ENCODE measurements at places on chromosomes 16 and 17. TPM values are rescaled to one million over a fixed set of nuclear protein-coding genes. Genes with fewer than 3 reads are reported as not detected.
A peak's percentile ranks its signal among the peaks of the same experiment; 100 is the strongest.

GRCh38 chr17:12545877-12546513 lies 119.7 kb upstream of the MYOCD start:
- peak; percentile 36 for DNase-seq

- no peak for DNase-seq
These were observed 97.5 kb downstream of the CHD9 start for GRCh38 chr16:53152329-53152728.

DNA sequence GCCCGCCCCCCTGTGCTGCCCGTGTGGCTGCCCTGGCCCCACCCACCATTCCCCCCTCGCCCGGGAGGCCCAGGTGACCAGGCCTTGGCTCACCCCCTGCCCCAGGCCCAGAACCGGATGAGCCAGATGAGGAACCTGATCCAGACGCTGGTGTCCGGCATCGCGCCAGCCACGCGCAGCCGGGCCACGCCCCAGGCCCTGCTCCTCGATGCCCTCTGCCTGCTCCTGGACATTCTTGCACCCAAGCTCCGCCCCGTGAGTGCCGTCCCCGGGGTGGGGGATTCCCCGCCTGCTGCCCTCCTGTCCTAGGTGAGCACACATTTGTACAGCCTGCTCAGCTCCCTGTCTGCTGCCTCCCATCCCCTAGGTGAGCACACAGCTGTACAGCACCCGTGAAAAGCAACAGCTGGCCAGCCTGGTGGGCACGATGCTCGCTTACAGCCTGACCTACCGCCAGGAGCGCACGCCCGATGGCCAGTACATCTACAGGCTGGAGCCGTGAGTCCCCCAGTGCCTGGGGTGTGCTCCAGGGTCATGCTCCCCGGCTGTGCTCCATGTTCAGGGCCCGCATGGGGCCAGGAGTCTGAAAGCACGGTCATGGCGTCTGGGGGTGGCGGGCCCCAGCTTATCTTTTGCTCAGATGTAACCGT lies 4.8 kb downstream of the GNG13 start:
- no peak for DNase-seq

GRCh38 chr17:68161644-68162428 lies 86.0 kb upstream of the AMZ2 start:
- DNase-seq: no peak

GRCh38 chr17:48553826-48554225 lies 8.9 kb upstream of the HOXB2 start:
- DNase-seq: no peak

DNA sequence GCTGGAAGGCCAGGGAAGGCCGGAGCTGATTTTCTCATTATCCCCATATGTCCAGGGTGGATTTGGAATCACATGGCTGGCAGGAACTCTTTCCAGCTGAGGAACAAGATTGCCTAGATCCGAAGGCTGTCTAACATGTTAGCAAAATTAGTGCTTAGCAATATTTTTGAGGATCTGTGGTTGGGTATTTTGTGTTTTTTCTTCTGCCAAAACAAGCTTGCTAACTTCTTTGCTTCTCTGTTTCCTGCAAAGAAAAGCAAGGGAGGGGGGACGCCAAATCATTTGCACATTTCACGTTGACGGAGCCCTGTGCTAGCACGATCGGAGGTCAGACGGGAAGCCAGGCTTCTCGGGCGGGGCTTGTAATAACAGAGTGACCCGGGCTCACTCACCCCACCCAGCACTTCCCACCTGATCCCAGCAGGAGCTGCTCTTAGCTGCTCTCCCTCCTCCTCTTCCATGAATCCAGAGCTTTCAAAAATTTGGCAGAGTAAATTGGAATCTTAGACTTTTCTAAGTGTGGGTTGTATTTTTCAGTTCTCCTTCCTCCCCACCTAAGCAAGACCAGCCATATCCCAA lies 33.3 kb upstream of the FOXF1 start:
- no peak for DNase-seq

DNA sequence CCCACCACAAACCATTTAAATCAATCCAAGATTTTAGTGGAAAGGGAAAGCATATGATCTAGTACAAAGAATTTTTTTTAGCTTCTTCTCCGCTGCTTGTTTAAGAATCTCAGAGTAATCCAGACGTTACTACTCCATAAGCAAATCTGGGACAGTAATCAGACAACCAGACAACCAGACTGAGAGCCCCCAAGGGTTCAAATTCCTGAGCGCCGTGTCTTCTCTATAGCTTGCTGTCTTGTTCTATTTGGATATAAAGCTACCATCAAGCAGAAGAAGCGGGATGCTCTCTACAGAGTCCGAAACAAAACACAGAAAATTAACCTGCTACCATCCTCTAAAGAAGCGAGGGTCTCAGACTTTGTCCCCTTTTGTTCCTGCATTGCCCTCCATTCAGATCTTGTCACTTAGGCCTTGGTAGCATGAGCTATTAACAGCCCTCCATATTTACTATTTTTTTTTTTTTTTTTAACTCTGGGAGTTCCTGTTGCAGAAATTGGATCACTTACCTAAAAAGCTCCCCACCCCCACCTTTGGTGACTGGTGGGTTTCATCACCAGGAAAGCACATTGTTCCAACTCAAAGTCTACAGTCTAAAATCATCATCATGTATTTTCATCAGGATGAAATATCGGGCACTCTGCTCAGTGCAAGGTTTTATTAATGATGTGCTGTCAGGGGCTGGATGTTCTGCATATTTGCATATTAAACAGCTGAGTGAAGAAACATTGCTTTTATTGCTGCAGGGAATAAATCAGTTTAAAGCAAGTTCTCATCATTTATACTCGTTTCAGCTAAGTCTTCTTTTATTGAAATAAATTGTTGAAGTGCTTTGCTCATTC lies 576.7 kb downstream of the WWOX start:
- DNase-seq: no peak

DNA sequence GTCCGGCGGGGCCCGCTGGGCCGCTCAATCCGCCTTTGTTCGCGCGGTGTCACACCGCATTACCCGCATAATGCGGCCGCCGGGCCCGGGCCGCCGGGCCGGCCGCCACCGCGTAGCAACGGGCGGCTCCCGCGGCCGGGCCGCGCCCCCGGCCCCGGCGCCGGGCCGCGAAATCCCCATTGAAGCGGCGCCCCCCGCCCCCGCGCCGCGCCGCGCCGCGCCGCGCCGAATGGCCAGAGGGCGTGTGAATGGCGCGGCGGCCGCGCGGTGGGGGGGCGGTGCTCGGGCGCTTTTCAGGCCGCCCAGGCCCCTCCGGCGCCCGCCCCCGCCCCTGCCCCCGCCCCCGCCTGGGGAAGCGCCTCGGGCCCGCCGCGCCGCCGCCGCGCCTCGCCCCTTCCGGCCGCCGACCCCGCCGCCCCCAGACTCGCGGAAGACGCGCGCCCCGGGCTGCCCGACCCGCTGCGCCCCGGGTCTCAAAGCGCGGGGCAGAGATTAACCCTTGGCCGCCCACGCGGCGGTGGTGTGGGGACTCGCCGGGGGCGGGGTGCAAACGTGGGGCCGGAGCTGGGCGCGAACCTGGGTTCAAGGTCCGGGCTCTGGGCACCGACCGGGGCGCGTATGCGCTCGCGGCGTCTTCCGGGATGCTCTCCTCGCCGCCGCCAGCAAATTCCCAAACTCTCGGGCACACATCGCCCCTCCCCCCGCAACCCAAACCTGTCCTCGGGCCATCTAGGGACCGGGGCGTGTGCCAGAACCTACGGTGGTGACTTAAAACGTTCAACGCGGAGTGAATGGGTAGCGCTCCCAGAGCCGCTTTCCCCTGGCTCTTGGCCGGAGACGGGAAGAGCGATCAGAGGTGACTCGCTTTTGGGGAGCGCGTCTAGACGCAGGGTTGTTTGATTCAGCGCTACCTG lies 46.7 kb downstream of the WNT3 start:
- DNase-seq: peak; percentile 66

DNA sequence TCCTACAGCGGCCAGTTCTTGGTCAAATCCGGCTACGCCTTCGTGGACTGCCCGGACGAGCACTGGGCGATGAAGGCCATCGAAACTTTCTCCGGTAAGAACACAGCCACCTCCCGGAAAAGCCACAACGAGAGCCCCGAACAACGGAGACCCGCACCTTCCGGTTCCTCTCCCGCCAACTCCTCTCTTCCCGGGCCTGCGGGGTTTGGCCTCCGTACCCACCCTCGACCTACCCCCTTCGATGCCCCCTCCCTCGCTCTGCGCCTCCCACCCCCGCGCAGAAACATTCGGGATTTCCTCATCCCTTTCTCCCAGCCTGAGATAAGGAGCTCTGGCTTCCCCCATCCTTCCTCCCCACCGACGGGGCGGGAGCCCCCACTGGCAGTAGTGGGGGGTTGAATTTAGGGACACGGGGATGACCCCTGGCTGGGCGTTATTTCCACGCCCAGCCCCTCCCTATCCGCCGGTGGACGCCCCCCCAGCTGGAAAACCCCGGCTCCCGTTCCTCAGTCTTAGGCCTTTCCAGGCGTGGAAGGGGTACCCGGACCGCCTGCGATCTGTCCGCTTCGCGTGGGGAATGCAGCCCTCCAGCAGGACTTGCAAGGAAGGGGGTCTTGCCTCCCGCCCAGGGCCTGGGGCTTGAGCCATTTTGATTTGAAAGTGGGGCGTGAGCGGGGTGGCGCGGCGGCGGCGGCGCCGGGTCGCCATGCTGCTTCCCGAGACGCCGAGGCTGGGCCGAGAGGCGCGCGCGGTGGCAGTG lies 822 bp downstream of the IGF2BP1 start:
- no peak for DNase-seq

- DNase-seq: no peak
These were observed 50.0 kb upstream of the CCL1 start for GRCh38 chr17:34412965-34413441.

- no peak for DNase-seq
These were observed 540.9 kb upstream of the C16orf82 start for GRCh38 chr16:26525856-26526255.

DNA sequence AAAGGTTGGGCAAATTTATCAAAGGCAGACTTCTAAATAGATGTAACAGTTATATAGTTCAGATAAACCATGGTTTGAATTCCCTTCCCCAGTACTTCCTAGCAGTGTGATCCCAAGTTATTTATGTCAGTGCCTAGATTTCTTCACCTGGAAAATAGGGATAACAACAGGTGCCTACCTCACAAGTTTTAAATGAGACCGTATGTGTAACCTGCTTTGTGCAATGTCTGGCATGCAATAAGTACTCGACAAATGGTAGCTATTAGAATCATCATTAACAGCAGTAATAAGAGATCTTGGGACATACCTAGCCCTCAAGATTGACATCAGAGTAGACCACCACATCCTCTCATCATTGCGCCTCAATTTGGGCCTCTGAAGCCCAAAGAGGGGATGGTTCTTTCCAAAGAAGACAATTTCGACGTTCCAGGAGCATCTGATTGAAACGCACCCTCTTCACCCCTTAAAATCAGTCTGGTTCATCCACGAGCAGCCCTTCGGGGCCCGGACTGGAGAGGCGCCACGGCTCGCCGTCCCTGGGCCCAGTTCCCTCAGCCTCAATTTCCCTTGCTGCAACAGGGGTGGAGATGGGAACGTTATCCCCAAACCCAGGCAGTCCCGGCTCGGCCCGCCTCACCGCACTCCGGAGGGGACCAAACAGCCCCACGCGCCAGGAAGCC lies 541 bp downstream of the ACACA start:
- no peak for DNase-seq

DNA sequence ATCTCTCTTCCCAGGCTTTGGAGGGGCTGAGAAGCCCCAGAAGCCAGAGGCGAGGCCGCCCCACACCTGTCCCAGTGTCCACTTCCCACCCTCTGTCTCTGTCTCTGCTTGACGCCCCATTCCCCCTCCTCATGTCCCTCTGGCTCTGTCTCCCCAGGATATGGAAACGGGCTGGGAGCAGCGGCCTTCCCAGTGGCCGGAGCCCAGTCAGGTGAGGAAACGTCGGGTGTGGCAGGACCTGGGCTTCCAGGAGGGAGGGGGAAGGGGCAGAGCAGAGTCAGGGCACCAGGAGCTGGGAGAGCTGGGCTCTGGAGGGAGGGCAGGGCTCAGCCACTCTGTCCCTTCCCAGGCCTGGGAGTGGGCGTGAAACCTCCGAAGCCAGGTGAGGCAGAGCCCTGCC lies 10.6 kb upstream of the PKMYT1 start:
- no peak for DNase-seq

DNA sequence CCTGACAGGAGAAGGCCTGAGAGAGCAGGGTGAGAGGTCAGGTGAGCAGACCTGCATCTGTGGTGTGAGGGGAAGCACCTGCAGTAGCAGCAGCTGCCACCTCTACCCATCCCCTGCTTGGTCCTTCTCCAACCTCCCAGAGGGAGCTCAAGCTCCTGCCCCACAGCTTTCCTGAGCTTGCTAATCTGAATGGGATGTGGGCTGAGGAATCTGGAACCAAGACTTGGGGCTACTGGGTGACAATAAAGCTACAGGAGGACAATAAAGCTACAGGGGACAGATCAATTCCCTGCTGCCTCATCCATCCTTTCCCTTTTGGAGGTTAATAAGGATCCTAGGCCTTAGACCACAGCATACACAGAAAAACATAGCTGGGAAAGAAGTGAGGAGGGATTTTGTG lies 4.9 kb upstream of the TBX4 start:
- DNase-seq: no peak

DNA sequence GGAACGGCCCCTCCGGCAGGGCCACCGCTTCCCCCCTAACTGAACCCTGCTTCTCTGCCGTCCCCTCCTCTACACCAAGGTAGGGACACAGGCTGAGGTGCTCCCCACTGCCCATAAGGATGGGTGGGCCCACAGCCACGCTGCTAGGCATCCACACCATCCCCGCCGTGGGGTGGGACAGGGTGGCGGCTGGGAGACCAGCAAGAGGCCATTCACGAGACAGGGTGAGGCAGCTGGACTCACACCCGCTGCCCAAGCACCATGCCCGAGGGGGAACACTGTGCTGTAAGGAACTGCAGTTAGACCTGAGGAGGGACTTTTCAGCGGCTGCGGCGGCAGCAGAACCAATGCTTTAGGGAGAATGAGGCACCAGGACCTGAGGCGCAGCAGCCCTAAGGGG lies 47.5 kb upstream of the RRN3 start:
- no peak for DNase-seq

GRCh38 chr17:63274146-63274545 lies 172.0 kb downstream of the CYB561 start:
- DNase-seq: no peak

Gene CDH8
- total RNA-seq: 39.9 TPM

Gene NXN
- 18.3 TPM for total RNA-seq

Gene MPP2
- total RNA-seq: 13.9 TPM

Gene SMIM5
- under 0.01 TPM for total RNA-seq

Data from frontal cortex (tissue), 4 donors.